ENCODE measurements at places on chromosomes 2 and 18. TPM values are rescaled to one million over a fixed set of nuclear protein-coding genes. Genes with fewer than 3 reads are reported as not detected.
A peak's percentile ranks its signal among the peaks of the same experiment; 100 is the strongest.

- DNase-seq: no peak
Observed at GRCh38 chr2:238439917-238440316, 13.2 kb downstream of the ASB1 start.

DNA sequence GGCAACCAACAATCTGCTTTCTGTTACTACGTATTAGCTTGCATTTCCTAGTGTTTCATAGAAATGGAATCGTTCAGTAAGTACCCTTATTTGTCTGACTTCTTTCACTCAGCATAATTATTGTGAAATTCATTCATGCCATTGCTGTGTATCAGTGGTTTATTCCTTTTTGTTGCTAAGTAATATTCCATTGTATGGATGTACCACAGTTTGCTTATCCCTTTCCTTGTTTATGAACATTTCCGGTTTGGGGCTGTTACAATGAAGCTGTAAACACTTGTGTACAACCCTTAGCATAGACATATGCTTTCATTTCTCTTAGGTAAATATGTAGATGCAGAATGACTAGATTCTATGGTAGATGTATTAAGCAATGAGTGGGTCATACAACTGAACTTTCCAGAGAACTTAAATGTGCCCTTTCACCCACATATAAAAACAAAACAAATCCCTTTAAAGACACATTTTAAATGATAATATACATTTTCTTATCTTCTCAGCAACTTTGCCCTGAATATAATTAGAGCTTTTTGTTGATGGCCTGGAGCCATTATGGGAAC, 21.9 kb downstream of the FER1L5 start:
- DNase-seq: no peak

DNA sequence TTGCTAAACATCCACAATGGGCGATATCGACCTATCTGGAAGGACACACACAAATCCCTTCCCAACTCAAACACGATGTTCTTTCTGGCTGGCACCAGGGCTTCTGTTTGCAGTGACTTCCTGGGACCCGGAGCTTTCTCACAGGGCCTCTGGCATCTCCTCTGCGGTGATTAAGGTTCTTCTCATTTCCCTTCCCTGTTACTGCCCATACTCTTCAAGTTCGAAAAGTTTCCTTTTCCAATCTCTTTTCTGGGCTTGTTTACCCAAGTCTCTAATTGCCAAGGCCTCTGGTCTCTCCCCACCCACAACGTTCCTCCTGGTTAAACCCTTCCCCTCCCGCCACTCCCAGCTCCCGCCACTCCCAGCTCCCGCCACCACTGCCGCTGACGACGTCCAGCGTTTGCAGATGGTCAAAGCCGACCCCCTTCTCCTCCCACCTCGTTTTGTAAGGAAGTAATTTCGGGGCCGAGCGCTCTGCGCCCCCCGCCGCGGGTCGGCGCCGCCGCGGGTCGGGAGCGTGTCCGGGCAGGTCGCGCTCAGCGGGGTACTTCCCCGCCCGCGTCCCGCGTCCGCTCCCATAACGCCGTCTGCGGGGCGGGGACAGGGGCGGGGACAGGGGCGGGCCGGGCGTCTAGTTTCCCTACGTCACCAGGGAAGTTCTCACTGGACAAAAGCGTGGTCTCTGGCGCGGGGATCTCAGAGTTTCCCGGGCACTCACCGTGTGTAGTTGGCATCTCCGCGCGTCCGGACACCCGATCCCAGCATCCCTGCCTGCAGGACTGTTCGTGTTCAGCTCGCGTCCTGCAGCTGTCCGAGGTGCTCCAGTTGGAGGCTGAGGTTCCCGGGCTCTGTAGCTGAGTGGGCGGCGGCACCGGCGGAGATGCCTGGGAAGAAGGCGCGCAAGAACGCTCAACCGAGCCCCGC, at the start of gene PMAIP1:
PMAIP1 (plus strand) TSS at position 699 of the 924 bp plus-strand sequence; CDS start at position 881, 182 bp downstream.
- peak; percentile 91 for DNase-seq

DNA sequence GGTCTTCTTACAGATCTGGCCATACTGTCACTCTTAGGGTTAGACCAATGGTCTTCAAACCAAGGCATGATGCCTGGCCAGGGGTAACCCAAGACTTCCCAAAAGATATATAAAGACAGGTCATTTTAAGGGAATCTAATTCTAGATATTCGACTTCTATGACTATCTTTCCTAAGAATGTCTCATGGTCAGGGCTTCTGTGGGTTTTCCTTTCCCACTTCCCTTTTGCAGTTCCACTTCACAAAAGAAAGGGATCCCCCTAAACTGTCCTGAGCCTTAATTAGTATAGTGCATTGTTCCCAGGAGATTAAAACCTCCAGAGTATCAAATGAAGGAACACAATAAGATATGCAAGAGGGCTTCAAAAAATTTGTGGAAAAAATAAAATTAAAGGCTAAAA, 223.6 kb upstream of the SIX2 start:
- DNase-seq: no peak

PLB1 gene
- 19.2 TPM for total RNA-seq

- no peak for DNase-seq
Observed at GRCh38 chr2:236935083-236935482, 150.6 kb upstream of the COPS8 start.

DNA sequence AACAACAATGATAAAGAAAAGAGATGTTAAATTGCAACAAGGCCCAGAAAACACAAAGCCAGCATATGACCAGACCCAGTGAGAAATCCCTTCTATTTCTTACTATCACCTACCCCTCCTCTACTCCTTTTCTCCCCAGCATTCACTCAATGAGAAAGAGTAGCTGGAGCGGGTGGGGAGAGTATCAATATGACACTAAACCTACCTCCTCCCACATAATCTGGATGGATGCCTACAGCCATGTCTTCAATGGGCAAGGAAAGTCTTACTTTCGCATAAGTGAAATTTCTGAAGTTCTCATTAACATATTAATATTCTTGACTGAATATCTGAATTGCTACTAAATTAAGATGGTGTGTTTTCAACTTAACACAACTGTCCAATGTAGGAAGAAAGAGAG, 78.2 kb downstream of the AFF3 start:
- no peak for DNase-seq

DNA sequence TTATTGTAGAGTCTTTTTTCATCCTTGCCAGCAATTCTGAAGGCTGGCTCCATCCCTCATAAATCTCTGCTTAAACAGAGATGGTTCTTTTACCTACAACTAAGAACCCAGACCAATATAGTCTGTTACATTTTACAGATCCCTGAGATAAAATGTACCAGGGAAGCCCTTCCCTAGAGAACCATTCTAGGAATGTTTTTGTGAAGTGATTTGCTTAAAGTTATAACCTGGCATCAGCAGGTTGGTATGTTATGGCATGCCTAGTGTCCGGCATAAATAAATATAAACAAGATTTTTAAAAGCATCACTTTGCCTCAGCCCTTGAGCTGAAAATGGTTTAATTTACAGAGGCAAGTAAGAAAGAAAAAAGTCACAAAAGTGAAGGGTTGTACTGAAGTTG, 18.5 kb upstream of the NPAS2 start:
- no peak for DNase-seq

- DNase-seq: peak; percentile 84
Observed at GRCh38 chr2:202871300-202872141, at the start of gene ICA1L. Gene ICA1L (minus strand): TSS chr2:202871766. CDS start chr2:202829009, 42,757 bp downstream.

PID1 gene
- 27.8 TPM for total RNA-seq

LBX2 gene
- total RNA-seq: 3.4 TPM

DNA sequence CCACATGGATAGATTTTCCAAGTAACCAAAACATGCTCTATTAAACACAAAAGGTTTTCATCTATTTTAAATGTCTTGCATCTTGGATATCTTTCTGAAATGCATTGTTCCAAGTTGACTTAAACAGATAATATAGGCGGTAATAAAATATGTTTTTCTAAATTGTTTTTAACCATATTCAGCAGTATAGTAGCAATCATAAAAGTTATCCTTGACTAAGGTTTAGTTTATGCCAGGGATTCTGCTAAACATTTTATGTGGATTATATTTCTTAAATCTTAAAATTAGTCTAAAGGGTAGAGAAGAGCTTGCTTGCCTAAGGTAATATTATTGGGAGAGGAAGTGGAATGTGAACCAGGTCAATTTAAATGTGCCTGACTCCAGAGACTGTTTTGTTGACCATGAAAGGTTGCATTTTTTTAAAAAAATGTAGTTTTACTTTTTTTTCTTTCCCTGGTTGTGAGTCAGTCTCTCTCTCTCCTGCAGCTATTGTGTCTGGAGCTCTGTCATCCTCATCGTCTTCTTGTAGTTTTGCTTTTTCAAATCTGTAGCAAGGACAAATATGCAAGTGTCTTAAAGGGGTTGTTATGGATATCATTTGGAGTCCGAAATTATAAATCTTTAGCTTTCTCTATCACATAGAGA, 309.1 kb upstream of the COL3A1 start:
- no peak for DNase-seq
